ENCODE measurements at places on chromosomes 3 and 15.

DNA sequence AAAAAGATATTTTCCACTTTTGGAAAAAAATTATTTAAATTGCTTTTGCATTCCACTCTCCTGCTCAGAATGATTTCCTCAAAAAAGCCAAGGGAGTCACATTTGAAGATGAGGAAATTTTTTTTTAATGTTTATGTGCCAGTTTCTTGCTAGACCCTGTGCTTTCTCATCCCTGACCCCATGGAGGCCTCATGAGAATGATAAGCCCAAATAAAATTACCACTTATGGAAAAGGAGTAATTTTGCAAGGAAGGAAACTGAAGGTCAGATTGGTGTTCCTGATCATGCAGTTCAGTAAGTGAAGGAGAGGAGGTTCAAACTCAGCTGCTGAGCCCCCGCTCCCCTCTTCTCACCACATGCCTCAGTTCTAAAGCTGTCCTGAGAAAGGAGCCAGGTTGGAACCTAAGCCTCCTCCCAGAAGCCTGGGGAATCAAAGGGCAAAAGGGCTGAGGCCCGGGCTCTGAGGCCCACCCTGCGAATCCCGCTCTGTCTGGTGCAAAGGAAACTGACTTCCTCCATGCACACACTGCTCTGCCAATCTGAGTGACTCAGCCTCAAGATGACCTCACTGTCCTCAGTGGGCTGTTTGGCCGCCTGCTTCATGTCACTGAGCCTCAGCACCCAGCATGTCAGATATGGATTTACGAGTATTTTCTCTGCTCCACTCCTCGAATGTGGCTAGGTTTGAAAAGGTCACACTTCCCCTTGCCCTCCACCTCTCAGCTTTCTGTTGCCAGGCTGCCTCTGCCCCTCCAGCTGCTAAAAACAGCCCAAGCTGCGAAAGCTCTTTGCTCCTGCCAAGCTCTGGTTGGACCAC is 56.9 kb upstream of the FLNB start:
- H3K27ac ChIP-seq: peak overlapping the region; percentile 88
- peaks cover 39% of the 10 kb centered on the region for H3K4me1 ChIP-seq
- H3K4me3 ChIP-seq: no peak overlapping the region
- no peaks in the 10 kb centered on the region for H3K27me3 ChIP-seq
- peak; percentile 92 for DNase-seq

DNA sequence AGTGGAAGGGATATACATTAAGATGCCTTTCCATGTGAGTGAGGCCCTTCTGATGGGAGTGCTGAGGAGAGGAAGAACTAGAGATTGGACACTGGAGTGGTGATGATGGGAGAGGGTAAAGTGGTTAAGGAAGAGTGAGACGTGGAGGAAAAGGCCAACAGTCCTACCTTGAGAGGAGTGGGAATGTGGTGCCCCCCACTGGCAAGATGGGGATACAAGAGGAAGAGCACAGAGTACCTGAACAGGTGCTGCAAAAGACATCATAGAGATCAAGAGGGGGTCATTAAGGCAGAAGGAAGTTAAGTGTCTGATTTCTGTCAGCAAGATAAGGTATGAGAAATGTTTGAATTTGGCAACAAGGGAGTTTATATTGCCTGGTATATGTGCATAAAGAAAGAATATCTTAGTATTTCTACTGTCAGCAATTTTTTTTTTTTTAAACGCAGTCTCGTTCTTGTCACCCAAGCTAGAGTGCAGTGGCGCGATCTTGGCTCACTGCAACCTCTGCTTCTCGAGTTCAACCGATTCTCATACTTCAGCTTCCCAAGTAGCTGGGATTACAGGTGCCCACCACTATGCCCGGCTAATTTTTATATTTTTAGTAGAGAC is 34.0 kb downstream of the ARIH2 start:
- no peak overlapping the region for H3K4me3 ChIP-seq
- H3K4me1 ChIP-seq: peaks cover 4% of the 10 kb centered on the region
- H3K27me3 ChIP-seq: no peaks in the 10 kb centered on the region
- H3K27ac ChIP-seq: no peak overlapping the region

- H3K4me1 ChIP-seq: peaks cover 30% of the 10 kb centered on the region
- H3K27me3 ChIP-seq: no peaks in the 10 kb centered on the region
- H3K27ac ChIP-seq: peak overlapping the region; percentile 32
Observed at GRCh38 chr3:171748064-171748924, 62.0 kb downstream of the PLD1 start.

GRCh38 chr3:9122732-9123364 is 126.6 kb downstream of the SRGAP3 start:
- no peaks in the 10 kb centered on the region for H3K4me1 ChIP-seq
- DNase-seq: no peak
- no peaks in the 10 kb centered on the region for H3K27me3 ChIP-seq
- H3K4me3 ChIP-seq: no peak overlapping the region

GRCh38 chr3:106401666-106402490 is 533.1 kb upstream of the CBLB start:
- no peak for DNase-seq
- no peaks in the 10 kb centered on the region for H3K36me3 ChIP-seq
- H3K27ac ChIP-seq: no peak overlapping the region

DNA sequence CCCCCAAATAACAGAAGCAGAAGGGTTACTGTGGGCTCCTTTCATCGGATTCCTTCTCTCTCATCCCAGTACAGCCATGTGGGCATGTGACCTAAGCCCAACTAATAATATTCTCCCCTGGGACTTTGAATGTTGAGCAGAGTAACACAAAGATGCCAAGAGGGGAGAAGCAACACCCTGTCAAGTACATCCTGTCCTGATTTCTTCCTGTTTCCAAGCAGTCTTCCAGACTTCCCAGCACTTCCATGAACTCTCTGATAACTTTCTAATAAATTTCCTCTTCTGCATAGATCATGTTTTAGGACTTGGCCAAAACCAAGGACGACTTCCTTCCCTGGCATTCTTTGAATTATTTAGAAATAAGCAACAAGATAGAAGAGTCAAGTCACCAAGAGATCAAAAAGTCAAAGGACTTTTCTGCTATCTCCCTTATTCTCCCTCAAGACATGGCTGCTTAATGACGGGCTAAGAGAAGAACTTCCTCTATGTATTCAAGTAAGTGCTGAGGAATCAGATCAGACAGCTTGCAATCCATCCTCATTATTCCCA is 37.9 kb downstream of the CRYGS start:
- DNase-seq: no peak
- no peak overlapping the region for H3K27ac ChIP-seq
- peaks cover 6% of the 10 kb centered on the region for H3K4me1 ChIP-seq
- no peaks in the 10 kb centered on the region for H3K36me3 ChIP-seq
- H3K27me3 ChIP-seq: no peaks in the 10 kb centered on the region

DNA sequence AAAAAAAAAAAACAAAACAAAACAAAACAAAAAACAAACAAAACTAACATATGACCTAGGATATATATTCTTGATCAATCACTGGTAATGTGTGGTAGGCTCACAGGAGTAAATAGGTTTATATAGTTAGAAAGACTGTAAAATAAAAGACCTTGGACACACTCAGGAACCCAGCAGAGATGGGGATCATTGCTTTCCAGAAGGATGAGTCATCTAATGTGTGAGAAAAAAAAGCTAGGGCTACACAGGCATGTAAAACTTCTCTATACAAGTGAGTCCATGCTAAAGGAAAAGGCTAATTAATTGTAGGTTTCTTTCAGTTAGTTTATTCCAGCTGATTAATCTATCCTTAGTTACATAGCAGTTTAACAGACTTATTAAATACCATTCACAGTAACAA is 710.3 kb upstream of the ARPP21 start:
- no peak overlapping the region for H3K27ac ChIP-seq
- no peaks in the 10 kb centered on the region for H3K4me1 ChIP-seq
- H3K27me3 ChIP-seq: no peaks in the 10 kb centered on the region
- no peak for DNase-seq

DNA sequence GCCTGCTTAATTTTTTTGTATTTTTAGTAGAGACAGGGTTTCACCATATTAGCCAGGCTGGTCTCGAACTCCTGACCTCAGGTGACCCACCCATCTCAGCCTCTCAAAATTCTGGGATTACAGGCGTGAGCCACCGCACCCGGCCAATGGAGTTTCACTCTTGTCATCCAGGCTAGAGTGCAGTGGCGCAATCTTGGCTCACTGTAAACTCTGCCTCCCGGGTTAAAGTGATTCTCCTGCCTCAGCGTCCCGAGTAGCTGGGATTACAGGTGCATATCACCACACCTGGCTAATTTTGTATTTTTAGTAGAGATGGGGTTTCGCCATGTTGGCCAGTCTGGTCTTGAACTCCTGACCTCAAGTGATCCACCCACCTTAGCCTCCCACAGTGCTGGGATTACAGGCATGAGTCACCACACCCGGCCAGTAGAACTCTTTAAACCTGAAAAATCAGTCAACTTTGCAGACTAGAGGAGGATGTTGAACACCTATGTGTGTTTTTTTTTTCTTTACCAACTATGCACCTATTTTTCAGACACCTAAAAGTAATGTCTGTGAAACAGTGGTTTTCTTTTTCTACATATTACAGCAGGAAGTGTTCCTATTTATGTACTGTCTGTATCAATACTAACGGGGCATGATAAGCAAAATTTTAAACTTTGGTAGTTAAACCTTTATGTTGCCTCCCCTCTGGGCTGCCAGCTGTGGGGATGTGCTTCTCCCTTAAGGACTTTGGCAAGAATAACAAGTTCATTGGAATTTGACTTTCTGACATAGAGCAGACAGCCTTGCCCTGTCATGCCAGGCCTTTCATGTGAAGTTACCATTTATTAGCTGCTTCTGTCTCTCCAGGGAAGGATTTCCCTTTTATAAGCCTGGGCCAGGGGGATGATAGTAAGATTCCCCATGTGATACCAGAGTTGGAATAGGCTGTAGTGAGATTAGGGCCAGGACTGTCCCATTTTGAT is 8.1 kb downstream of the ARIH2 start:
- H3K4me1 ChIP-seq: peaks cover 45% of the 10 kb centered on the region
- no peaks in the 10 kb centered on the region for H3K27me3 ChIP-seq
- peaks cover 71% of the 10 kb centered on the region for H3K36me3 ChIP-seq
- no peak for DNase-seq
- no peak overlapping the region for H3K27ac ChIP-seq

DNA sequence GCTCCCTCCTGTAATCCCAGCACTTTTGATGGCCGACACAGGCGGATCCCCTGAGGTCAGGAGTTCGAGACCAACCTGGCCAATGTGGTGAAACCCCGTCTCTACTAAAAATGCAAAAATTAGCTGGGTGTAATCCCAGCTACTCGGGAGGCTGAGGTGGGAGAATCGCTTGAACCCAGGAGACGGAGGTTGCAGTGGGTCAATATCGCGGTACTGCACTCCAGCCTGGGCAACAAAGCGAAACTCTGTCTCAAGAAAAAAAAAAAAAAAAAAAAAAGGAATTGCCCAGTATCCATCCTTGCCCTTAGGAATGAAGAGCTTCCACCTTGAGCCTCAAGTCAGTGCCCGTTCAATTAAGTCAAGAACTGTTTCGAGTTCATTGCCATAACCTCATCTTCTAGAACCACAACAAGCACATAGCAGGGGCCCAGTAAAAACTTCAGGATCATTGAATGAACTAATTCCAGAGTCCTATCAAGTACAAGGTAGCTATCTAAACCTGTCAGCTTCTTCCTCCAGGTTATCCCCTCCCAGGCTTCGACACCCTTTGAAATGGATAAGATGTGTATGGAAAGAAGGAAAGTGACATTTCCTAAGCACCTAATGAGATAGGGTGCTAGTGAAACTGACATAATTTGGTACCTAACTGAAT is 826 bp downstream of the DBR1 start:
- H3K36me3 ChIP-seq: peaks cover 10% of the 10 kb centered on the region
- H3K4me1 ChIP-seq: peaks cover 3% of the 10 kb centered on the region
- H3K27me3 ChIP-seq: no peaks in the 10 kb centered on the region
- H3K27ac ChIP-seq: peak overlapping the region; percentile 88

- H3K36me3 ChIP-seq: no peaks in the 10 kb centered on the region
- no peak for DNase-seq
- H3K4me1 ChIP-seq: no peaks in the 10 kb centered on the region
Observed at GRCh38 chr15:83734487-83734886, 80.6 kb downstream of the ADAMTSL3 start.

- DNase-seq: no peak
- no peaks in the 10 kb centered on the region for H3K4me1 ChIP-seq
- no peak overlapping the region for H3K4me3 ChIP-seq
Observed at GRCh38 chr15:70535071-70535954, 228.0 kb downstream of the UACA start.

- H3K36me3 ChIP-seq: no peaks in the 10 kb centered on the region
- no peak overlapping the region for H3K27ac ChIP-seq
- no peak for DNase-seq
- no peaks in the 10 kb centered on the region for H3K27me3 ChIP-seq
Observed at GRCh38 chr3:151106311-151106710, 20.8 kb downstream of the MED12L start.

DNA sequence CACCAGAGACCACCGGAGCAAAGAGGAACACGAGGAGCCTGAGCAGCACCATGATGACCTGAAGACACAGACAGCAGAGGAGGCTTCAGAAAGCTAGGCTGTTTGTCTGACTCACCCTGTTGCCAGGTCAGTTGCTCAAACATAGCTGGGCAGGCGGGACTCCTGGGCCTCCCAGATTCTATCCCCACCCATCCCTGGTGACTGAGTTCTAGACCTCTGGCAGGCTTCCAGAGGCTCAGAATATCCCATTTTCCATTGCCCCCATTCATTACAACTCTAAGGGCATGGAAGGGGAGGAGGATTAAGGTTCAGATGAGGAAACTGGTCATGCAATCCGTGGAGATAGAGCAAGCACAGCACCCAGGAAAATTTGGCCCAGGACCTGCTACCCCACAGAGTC is at the start of gene CDHR4:
TSS of gene CDHR4 (minus strand) at position 113 of the 400 bp plus-strand sequence. CDS start at position 52, 61 bp downstream.
- H3K4me1 ChIP-seq: peaks cover 18% of the 10 kb centered on the region
- no peaks in the 10 kb centered on the region for H3K27me3 ChIP-seq
- no peaks in the 10 kb centered on the region for H3K36me3 ChIP-seq

DNA sequence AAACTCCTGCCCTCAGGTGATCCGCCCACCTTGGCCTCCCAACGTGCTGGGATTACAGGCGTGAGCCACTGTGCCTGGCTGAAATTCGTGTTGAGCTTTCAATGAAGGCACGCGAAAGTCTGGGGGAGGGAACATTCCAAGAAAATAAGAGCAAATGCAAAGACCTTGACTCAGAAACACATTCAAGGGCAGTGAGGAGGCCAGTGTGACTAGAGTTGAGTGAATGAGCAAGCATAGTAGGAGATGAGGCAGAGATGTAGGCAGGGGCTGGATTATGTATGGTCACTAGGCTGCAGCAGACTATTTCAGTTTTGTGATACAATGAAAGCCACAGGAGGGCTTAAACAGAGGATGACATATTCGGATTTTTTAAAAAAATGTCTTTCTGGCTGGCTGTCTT is 67.0 kb downstream of the SCN11A start:
- H3K4me3 ChIP-seq: no peak overlapping the region
- H3K27ac ChIP-seq: no peak overlapping the region
- no peaks in the 10 kb centered on the region for H3K27me3 ChIP-seq
- H3K36me3 ChIP-seq: no peaks in the 10 kb centered on the region
- DNase-seq: no peak

DNA sequence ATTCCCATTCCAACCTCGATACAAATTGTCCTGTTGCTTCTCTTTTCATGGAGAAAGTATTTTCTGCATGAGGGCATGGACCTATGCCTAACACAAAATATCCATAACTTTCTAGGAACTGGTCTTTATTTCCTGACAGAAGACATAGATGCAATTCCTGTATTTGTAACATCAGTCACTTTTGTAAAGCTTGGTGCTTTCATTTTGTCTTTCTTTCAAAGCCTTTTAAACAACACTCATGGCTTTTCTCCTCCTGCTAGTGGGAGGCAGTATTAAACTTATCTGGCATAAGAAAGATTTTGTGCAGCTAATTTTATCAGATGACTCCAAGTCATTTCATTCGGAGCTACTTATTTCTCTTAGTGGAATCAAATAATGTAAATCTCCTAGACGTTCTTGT is 616.0 kb downstream of the RBMS3 start:
- no peaks in the 10 kb centered on the region for H3K4me1 ChIP-seq
- no peak overlapping the region for H3K27ac ChIP-seq
- no peak overlapping the region for H3K4me3 ChIP-seq

Measured in tibial artery (tissue), 4 donors.